ENCODE measurements at places on chromosomes 3 and 15.

DNA sequence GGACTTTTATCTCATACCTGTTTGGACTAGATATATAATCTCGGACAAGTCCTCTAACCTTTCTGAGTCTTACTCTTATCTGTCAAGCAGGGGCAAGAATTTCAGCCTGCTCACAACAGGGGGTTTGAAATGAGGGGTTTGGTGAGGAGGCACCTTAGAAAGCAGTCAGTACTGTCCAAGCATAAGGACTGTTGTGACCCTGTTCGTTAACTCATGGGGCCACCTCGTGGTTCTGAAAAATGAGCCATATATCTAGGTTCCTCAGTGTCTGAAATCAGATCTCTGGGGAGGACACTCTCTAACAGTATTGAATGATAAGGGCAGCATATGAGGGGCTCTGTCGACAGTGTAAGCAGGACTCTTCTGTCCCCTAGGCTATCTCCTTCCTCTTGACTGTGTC is 7.2 kb upstream of the TIMP4 start:
- no peak for DNase-seq

- DNase-seq = no peak
Measured at GRCh38 chr3:127532561-127533203, 57.9 kb downstream of the TPRA1 start.

- DNase-seq = no peak
Measured at GRCh38 chr3:143421556-143421955, 302.0 kb downstream of the CHST2 start.

- no peak for DNase-seq
Measured at GRCh38 chr15:65105038-65105437, 10.0 kb downstream of the UBAP1L start.

- no peak for DNase-seq
Measured at GRCh38 chr3:86815880-86816279, 175.1 kb downstream of the VGLL3 start.

GRCh38 chr3:72137865-72138861 is 353.2 kb upstream of the PROK2 start:
- peak; percentile 34 for DNase-seq

DNA sequence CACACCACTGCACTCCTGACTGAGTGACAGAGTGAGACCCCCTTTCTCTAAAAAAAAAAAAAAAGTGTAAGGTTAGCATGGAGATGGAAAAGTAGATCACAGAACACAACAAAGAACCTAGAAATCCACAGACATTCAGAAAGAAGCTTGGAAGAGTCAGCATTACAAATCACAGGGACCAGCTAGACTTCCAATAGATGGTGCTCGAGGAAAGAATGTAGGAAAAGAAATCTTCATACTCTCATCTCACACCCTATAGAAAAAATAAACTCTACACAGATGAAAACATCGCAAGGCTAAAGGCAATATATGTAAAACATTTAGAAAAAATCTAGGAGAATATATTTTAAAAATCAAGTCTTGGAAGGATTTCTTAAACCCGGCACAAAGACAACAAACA is 94.5 kb upstream of the ABHD17C start:
- no peak for DNase-seq

GRCh38 chr3:194028434-194029004 is 107.4 kb upstream of the HES1 start:
- DNase-seq = no peak

- no peak for DNase-seq
Measured at GRCh38 chr3:53224026-53224425, 31.8 kb downstream of the TKT start.

DNA sequence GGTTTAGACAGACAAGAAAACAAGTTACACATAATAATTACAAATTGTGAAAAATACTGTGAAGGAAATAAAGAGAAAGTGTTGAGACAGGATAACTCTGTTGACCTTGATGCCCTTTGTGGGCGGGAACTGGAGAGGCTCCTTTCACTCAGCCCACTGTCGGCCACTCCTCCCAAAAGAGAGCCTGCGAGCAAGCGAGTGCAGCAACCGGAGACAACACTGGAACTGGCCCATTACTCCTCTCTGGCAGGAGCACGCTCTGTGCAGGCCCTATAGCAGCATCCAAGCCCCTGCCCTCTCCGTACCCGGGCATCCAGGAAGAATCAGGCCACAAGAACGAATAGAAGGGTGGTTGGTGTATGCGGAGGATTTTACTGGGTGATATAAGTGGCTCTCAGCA is 16.2 kb upstream of the DUT start:
- no peak for DNase-seq

- no peak for DNase-seq
Measured at GRCh38 chr15:39497759-39498565, 82.9 kb upstream of the THBS1 start.

DNA sequence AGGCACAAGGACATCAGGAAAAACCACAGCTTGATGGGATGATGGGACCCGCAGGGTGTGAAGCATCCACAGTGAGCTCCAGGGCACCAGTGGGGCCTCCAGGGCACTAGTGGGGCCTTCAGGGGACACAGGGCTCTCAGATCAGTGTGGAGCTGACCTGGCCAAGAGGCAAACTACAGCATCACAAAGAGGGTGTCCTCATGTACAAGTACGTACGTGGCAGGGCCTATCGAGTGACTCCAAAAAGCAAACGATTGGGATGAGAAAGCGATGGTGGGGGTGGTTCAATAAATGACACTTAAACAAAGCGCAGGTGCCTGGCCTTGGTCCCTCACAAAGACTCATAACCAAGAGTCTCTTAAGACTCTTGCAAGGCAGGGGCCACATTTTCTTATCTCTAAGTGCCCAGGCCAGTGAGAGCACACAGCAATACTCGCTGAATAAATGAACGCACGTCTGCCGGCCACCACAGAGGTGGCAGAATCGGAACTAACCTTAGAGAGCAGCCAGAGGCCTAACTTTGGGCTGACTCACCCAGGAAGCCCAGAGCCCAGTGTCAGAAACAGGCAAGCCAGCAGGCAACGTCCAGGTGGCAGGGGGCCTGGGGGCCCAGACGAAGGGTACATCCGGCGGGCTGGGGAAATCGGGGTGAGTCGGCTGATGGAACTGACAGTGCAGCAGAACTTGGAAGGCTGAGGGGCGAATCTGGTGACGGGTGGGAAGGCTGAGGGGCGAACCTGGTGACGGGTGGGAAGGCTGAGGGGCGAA is 8.7 kb downstream of the PCSK6 start:
- no peak for DNase-seq

DNA sequence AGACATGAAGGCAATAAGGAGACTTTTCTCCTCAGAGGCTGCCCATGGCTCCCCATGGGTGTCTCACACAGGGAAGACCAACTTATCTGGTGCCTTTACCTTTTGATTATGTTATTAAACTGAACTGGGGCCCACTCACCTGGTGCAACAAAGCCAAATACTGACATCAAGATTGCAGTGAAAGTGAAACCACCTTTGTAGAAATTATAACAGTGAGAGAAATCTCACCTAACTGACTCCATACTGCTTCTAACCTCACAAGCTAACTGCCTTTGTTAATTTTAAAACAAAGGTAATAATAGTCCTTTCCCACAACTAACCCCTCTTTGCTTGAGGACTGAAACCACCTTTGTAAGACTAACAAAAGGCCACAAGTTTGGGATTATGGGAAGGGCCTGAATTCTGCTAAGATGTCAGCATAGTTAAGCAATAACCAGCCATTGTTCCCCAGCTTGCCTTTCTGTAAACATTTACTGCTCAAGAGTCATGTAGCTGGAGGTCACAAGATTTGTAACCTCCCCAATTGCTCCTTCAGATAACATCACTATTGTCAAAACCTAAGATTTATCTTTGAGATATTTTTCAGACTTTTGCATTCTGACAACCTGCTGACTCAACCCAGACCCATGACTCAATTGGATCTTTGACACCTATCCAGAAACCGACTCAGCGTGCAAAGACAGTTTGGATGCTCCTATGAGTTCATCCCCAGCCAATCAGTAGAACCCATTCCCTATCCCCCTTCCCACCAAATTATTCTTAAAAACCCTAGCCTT is 420.3 kb upstream of the CFAP20DC start:
- no peak for DNase-seq

GRCh38 chr3:122956693-122957455 is 70.7 kb downstream of the SEMA5B start:
- DNase-seq = no peak

DNA sequence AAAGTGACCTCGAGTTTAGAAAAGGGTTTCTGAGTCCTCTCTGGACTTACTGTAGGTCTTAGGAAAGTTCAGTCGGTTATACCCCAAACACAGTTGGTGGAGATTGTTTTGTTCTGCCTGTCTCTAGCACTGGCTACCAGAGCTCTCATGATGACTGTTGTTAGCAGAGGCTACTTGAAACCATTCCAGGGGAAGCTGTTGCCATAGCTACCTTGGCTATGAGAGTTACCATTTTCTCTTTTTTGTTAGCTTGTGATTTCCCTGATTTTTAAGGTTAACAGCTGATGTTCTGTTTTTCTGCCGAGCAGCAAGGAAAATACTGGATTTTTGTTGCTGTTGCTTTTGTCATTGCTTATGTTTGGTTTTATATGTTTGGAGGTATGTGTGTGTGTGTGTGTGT is 26.7 kb downstream of the ABHD2 start:
- no peak for DNase-seq

DNA sequence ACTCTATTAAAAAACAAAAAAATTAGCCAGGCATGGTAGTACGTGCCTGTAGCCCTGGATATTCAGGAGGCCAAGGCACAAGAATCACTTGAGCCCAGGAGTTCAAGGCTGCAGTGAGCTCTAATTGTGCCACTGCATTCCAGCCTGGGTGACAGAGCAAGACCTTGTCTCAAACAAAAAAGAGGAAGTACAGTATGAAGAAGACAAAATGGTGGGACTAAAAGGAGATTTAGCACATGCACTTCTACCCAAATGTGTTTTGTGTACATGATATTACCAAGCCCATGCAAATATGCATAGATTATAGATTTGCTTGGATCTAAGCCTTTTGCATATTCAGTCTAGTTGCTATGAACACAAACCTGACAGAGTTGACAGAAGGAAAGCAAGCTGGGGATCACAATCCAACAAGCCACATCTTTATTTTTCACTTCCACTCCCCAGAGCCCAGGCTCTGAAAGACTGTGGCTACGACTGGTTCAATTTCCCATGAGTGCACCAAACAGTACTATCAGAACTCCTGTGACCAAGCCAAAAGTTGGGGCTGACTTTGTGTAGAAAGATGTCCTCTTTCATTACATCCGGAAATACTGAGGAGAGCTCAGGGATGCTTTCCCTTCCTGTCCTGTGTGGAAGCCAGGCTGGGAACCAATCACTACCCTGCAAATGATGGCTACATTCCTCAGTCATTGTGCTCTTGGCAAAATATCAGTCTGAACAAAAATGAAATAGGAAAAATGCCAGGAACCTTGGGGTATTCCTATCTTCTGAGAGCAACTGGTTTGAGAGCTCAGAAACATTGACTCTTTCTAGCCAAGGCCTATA is 49.4 kb downstream of the TGM4 start:
- DNase-seq = no peak

- DNase-seq = no peak
Measured at GRCh38 chr15:39167164-39168058, 413.5 kb upstream of the THBS1 start.

GRCh38 chr3:40873476-40873875 is 325.8 kb upstream of the CTNNB1 start:
- DNase-seq = no peak

- DNase-seq = no peak
Measured at GRCh38 chr15:64548235-64548634, 87.9 kb downstream of the ZNF609 start.

- DNase-seq = no peak
Measured at GRCh38 chr3:138063416-138063815, 52.0 kb downstream of the DZIP1L start.

DNA sequence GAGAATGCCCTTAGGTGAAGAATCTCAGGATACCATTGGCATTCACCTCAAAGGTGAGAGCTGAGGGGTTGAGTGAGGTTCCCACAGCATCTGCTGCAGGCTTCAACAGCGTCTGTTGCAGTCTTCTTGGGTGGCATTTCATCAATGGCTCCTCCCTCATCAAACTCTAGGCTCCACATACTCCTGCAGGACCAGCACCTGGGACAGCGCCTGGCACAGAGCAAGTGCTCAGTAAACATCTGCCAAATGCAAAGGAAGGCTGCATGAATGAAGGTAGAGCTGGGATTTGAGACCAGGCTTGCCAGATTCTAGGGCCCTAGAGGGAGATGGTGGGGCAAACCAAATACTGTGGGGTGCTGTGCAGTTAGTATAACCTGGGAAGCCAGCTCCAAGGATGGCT is 9.6 kb downstream of the TRH start:
- DNase-seq = no peak

DNA sequence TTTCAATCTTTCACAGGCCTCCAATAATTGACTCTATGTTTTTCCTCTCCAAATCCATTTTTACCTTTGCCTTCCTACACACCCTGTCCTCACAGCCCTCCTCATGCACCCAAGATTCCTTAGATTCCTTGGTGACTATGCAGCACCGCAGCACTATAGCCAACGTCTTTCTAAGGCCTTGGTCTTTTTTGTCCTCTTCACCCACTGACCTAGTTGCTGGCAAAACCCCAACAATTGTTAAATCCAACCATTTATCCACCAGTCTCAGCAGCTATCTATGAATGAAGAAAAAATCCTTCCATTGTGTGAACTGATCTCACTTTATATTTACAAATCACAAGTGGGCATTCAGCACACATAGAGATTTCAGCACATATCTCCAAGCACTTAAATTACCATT is 203.9 kb downstream of the VGLL3 start:
- no peak for DNase-seq

DNA sequence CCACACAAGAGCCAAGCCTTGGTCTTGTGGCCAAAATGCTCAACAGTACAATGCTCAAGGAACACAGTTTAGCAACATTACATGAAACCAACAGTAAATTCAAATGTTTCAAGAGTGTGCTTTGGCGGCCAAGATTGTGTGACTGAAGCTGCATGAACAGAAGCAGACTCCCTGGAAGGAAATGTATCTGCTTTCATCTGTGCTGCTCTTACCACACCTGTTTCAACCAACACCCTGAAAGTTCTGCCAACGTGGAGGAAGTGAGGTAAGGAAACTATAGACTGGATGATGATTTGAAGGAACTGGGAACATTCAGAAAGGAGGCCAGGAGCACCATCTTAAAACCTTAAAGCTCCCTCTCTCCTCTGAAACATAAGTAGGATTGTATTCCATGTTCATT is 55.7 kb downstream of the MB21D2 start:
- no peak for DNase-seq

- DNase-seq = peak; percentile 28
Measured at GRCh38 chr3:28916713-28917499, 364.0 kb upstream of the RBMS3 start.

DNA sequence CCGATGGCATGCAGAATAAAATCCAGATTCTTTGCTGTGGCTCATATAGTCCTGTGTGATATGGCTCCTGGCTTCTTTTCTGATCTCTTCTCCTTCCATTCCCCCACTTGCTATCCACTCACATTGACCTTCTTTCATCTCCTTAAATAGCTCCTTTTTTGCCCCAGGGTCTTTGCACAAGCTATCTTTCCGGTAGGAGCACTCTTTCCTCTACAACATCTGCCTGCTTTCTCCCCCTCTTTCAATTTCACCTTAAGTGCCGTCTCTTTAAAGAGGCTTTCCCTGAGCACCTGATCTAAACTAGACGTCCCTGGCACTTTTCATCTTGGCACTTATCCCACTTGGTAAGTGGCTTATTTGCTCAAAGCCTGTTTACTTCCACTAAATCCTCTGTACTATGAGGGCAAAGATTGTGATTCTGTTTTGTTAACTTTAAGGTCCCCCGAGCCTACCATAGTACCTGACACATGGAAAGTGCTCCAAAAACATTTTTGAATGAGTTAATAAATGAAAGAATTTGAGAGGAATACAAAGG is 323.3 kb upstream of the TLE3 start:
- DNase-seq = no peak

- DNase-seq = no peak
Measured at GRCh38 chr3:193342551-193342950, 36.0 kb downstream of the ATP13A5 start.

Data from GM10248 (cell line).